ENCODE measurements at places on chromosomes 4 and X. TPM values are rescaled to one million over a fixed set of nuclear protein-coding genes. Genes with fewer than 3 reads are reported as not detected.
A peak's percentile ranks its signal among the peaks of the same experiment; 100 is the strongest.

FGFBP1 gene
- total RNA-seq: 0.25 TPM

GRCh38 chr4:169612871-169613859 lies 782 bp upstream of the NEK1 start:
- DNase-seq: peak; percentile 82

- no peak for DNase-seq
Observed at GRCh38 chr4:101197350-101197749, 150.0 kb downstream of the PPP3CA start.

DNA sequence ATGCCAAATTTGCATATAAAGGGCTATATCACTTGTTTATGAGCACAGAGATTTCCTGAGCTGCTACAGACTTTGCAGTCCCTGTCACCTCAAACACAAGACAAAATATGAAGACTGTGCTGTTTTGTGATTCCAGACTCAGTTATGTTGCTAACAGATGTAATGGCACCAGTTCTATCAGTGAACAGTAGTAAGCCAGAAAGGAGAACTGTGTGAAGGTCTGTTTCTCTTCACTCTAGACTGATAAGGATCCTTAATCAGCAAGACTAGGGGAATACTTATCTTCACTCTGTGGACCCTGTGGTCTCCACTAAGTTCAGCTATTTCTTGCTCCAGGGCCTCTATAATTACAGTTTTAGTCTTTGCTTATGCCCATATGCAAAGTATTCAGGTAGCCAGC lies 82.7 kb downstream of the ANXA5 start:
- no peak for DNase-seq

DNA sequence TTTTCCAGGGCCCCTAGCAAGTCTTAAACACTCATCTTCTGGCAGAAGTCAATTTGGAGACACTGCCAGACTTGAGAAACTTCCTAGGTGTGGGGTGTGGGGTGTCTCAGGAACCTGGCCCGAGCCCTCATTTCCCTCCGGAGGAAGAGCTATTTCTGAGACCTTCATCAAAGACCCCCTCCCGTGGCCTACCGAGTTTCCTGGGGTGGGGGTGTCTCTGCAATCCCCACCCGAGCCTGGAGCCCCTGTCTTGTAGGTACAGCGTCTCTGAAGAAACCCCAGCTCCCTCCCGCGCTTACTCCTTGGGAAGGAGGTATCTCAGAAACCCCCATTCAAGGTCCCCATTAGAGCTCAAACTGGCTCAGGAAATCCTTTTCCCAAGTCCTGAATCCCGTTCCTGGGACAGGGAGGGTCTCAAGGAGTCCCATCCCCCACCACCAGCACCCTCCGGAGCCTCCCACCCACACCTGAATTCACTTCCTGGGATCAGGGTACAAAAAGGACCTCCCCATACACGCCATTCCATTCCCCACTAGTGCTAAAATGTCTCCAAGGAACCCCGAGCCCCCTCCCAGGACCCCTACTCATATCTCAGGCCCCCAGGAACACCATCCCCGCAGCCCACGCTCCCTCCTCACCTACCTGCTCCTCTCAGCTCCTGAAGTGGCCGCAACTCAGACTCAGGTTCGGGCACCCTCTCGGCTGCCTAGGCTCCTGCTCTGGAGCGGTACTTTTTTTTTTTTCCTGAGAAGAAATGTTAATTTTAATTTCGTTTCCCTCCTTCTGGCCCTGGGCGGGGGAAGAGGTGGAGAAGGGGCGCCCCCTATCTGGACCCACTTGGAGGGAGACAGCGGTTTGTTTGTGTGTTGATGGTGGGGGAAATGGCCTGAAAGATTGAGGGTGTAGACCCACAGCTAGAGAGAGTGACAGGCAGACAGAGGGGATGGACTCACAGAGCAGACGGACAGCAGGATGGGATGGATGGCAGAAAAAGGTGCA lies 1.1 kb downstream of the SLC38A5 start:
- DNase-seq: no peak
